CD4-positive, CD25-positive, alpha-beta regulatory T cell (primary cell): ENCODE measurements at places on chromosomes 13 and 19. TPM values are rescaled to one million over a fixed set of nuclear protein-coding genes. Genes with fewer than 3 reads are reported as not detected.

Gene DAND5
- polyA plus RNA-seq: not detected

Gene EDDM13
- polyA plus RNA-seq: 0.75 TPM

Gene KLK8
- polyA plus RNA-seq: not detected

Gene OBI1
- 11.8 TPM for polyA plus RNA-seq

Gene FLT3
- polyA plus RNA-seq: not detected

Gene FUT6
- not detected for polyA plus RNA-seq

Gene C1QTNF9
- not detected for polyA plus RNA-seq

Gene PCSK4
- 1.3 TPM for polyA plus RNA-seq

Gene MIER2
- polyA plus RNA-seq: 2.8 TPM

Gene WTIP
- not detected for polyA plus RNA-seq

Gene TPM4
- polyA plus RNA-seq: 109 TPM

Gene CCDC159
- polyA plus RNA-seq: 21.0 TPM

Gene SLC8A2
- not detected for polyA plus RNA-seq

Gene C5AR1
- not detected for polyA plus RNA-seq

Gene TMEM59L
- polyA plus RNA-seq: not detected

Gene FLT1
- not detected for polyA plus RNA-seq

Gene IZUMO2
- polyA plus RNA-seq: not detected

Gene APOE
- polyA plus RNA-seq: not detected

Gene PRR22
- not detected for polyA plus RNA-seq

Gene KANK3
- polyA plus RNA-seq: 0.96 TPM

Gene EDNRB
- polyA plus RNA-seq: not detected

Gene CGB5
- not detected for polyA plus RNA-seq

Gene FGF22
- not detected for polyA plus RNA-seq

Gene CAPS
- 1.2 TPM for polyA plus RNA-seq
